ENCODE measurements at places on chromosomes 2 and 18.

- DNase-seq: no peak
Observed at GRCh38 chr2:205582366-205582765, 99.9 kb upstream of the NRP2 start.

DNA sequence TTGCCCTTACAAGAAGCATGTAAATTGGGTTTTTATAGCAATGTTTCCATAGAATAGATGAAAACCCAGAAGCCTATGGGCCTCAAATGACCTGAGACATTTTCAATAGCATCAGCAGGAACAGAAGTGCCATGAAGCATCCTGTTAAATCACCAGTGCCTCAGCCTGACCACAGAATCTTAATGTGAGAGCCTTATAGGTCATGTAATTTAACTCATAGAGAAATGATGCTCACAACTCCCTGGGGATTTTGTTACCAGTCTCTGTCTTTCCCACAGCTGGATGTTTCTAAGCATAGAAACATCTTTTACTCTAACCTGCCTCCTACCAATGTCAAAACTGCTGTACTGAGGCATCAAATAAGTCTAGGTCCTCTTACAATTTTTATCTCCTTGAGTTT is 295.8 kb upstream of the ACVR2A start:
- no peak for DNase-seq

- no peak for DNase-seq
Observed at GRCh38 chr2:215358891-215359575, 47.2 kb downstream of the ATIC start.

- no peak for DNase-seq
Observed at GRCh38 chr18:64149916-64150438, 1.1 kb upstream of the LINC00305 start.

GRCh38 chr2:236352761-236353593 is 88.8 kb upstream of the ASB18 start:
- DNase-seq: no peak

- no peak for DNase-seq
Observed at GRCh38 chr2:24496959-24497358, 5.9 kb downstream of the NCOA1 start.

GRCh38 chr2:191786694-191787093 is 60.2 kb downstream of the CAVIN2 start:
- DNase-seq: no peak

GRCh38 chr2:65070172-65070830 is 14.1 kb downstream of the CEP68 start:
- DNase-seq: no peak

GRCh38 chr18:54983041-54983686 is 23.9 kb upstream of the CCDC68 start:
- DNase-seq: no peak

GRCh38 chr2:110167326-110168000 is 37.4 kb downstream of the NPHP1 start:
- no peak for DNase-seq

- DNase-seq: no peak
Observed at GRCh38 chr18:73318739-73319479, 451.1 kb upstream of the NETO1 start.

DNA sequence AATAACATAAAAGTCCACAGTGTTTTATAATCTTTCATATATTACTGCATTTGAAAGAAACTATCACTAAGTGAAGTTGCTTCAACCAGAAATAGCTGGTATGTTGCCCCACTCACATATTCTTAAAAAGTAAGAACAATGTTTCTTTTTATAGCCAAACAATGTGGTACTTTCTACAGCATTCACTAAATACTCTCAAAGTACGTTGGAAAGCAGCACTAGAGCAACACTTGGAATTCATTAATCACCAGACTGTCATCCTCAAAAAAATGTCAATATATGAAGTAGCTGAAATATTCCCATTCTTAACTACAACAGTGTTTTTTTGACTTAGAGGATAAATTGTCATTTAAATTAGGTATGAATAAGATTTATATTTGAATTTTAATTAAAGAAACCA is 32.8 kb downstream of the COBLL1 start:
- DNase-seq: no peak

DNA sequence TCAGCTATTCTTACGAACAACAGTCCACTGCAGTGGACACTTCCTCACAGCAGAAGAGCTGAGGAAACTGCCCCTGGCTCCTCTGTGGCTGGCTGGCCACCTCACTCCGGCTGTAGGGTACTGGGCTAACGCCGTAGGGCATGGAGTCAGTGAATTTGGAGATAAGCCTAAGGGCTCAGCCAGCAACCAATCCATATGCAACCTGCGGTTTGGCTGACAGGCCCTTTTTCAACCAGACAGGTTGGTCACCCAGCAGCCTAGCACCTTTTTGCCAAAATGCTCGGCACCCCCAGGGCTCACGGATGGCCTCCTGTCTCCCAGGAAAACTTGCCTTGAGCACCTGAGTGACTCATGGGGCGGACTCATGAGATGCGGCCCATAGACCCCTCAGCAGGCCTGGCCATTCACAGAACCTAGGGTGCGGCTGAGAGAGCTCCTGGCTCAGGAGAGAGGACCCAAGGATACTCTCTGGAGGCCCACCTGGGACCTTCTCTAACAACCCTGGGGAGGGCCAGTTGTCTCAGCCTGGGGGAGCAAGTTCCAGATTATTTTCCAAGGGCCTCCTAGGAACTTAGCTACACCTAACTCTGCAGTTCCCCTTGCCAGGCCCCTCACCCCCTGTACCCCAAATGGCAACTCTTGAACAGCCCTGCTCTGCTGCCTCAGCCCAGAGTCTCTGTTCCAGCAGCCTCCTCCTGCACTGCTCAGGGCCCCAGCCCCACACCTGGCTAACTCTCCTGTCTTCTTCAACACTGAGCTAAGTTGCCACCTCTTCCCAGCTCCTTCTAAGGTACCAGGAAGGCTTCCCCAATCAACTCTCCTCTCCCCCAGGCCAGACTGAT is 252.1 kb downstream of the CYP26B1 start:
- DNase-seq: no peak
